Caudate nucleus (tissue), 63 donors: ENCODE measurements at places on chromosomes 1 and 21.

GRCh38 chr1:80925130-80925805, 875.5 kb upstream of the ADGRL2 start:
- no peak for DNase-seq

DNA sequence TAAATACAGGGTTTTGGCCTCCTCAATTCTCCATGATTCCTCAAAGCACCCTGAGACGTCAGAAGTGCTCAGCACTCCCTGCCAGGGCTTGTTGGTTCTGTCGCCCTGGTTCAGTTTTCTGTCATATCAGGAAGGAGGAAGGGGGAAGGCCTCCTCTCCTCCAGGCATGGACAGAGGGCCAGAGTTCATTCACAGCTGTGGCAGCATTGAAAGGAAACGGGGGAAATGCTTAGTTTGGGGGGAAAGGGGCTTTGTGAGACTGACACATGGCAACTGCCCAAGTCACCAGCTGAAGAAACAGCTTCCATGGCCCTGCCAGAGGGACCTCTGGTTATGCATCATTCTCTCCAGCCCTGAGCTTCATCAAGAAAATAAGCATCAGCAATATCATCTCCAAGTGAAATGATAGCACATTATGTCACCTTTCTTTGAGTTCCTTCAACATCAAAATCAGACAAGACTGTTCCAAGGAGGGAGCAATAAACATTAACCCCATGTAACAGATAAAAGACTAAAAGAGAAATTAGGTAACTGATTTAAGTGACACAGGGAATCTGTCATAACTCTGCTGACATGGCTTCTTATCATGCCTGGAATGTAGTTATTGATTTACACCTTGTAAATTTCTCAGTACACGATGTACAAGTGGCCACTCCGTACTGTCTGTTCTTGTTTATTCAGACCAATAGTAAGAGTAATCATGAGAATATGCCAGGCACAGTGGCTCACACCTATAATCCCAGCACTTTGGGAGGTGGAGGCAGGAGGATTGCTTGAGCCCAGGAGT, 103.2 kb upstream of the SLC25A33 start:
- no peak for DNase-seq

DNA sequence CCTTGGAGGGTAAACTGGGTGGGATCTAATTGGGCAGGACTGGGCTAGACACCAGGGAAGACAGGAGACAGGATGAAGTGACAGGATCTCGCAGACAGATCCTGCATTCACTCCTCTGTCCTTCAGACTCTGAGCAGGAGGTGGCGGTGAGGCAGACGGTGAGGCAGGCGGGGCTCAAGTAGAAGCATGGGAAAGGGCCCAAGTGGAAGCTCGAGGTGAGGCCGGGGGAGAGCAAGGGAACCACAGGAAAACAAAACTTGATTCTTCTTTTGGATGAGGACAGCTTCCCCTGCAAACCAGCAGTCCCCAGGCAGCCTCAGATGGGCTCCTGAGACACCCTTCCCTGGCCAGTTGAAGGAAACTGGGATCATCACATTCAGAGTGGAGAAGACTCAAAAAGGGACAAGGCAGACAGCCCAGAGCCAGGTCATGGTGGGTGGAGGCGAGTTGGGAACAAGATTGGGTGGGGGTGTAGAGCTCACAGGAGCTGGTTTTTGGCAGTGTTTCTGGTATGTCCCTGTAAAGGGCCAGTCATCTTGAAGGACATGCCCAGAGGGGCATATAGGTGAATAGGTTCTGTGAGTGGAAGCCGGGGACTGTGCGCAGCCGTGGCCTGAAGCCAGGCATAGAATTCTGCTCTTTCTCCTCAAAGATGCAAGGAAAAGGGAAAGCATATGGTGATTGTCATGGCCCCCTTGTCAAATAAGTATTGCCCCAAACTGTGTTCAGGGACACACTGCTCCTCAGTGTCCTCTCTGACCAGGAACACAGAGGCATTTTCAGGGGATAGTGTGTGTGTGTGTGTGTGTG, 18.0 kb downstream of the INKA2 start:
- no peak for DNase-seq

DNA sequence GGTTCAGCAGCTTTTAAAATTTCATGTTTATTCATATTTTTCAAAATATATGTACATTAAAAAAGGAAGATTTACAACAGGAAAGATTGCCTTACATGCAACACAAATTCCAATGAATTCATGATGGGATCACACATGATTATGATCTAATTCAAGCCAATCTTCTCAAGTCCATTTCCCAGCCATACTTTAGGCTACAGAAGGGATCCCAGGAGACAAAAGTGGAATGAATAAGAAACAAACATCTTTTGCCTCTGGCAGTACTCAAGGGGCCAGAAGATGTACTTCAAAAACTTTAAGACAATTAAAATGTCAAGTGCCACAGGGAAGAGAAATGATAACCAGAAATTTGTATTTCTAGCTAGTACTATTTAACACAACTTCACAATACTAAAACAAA, 10.2 kb upstream of the SH2D5 start:
- DNase-seq, result no peak

DNA sequence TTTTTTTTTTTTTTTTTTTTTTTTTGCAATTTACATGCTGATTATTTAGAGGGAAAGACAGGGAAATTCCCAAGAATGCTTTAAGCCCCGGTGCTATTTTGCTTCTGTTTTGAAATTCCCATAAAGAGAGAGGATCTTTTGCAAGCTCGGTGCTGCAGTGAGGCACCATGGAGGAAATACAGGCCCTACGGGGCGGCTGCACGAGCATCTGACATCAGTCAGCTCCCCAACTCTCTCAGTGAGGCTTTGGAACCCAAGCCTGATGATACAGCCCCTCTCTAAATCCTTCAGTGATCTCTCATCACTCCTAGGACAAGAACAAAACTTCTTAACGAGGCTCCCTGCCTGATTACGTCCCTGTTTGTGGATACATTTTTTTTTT, 791 bp upstream of the CHI3L1 start:
- no peak for DNase-seq

DNA sequence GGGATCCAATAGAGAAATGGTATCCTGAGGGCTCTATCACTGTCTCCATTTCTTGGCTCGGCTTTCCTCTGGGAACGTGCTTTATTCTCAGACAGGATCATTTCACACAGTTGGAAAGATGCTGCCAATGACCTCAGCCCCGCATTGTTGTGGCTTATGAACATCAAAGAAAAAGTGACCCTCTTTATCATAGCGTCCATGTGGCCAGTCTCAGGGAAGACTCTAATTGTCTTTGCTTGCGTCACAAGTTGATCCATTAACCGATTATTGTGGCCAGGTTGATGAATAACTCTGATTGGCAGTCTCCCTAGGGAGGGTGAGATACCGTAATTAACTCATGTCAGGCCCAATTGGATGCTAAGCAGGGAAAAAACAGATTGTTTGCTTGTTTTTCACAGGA, 10.4 kb upstream of the TMEM9 start:
- no peak for DNase-seq
